HAP-1 (cell line): ENCODE measurements at places on chromosomes 12 and 14.

- peak; percentile 27 for DNase-seq
Observed at GRCh38 chr12:124833693-124834122, 30.0 kb downstream of the SCARB1 start.

DNA sequence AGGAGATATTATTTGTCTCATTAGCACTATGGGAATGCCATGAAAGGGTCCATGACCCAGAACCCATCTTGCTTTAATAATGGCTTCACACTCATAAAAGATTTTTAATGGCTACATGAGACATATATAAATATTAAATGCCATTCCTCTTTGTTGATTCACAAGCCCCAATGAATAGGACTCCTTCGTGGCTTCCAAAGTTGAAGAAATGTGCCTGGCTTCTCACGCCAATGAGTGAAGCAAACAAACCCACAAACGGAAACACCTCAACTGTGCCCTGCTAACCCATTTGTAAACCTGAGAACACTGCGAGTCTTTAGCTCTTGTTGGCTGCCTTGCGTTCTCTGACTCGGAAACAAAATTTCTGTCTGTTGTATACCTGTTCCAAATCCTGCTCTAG lies 381.7 kb upstream of the DDHD1 start:
- no peak for DNase-seq

DNA sequence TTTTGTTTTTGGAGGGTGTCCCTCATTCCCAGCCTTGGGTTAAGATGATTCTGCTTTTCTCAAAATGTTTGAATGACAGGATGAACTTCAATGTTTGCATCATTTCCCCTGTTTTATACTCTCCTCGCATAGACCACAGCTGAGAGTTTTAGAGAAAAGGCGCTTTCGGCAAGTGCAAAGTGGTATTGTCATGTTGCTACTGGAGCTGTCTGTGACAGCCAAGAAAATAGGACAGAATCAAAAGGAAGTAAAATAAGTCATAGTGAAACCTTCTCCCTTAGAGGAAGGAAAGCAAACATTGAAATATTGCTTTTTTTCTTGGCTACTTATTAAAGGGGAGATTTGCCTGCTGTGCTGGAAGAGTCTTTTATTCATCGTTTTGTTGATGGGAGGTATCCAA lies 33.5 kb upstream of the ARHGAP5 start:
- DNase-seq, result no peak

- no peak for DNase-seq
Observed at GRCh38 chr12:21165048-21165447, 34.1 kb downstream of the SLCO1B1 start.

GRCh38 chr12:80946591-80946990 lies 8.9 kb upstream of the LIN7A start:
- DNase-seq, result peak; percentile 30

DNA sequence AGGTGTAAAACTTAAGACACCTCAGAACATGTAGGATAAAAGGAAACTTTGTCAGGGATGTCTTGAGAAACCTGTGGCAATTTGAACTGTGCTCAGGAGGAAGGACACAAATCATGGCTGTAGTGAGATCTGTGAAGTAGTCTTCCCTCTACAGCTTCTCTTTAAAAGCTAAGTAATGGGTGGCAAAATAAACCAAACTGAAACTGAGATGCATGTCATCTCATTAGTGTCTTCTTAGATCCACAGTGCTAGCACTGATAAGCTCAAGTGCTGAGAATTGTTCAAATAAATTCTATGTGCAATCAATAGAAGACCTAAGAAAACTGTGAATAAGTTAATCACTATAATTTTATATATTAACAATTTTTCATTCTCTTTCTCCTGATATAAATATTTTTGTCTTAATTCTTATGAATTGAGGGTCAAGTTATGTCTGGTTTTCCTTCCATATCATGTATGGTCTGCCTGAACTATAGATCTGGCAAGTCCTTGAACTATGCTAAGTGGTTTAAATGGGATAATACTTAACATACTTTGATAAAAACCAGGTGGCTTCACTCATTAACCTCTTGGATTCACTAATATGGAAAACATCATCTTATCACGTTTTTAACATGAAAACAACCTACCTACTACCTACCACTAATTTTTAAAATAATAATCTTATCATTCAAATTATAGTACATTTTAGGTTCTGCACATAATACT lies 27.2 kb downstream of the SYT1 start:
- no peak for DNase-seq
